EL (cell line): ENCODE measurements at places on chromosomes 12 and 14.

DNA sequence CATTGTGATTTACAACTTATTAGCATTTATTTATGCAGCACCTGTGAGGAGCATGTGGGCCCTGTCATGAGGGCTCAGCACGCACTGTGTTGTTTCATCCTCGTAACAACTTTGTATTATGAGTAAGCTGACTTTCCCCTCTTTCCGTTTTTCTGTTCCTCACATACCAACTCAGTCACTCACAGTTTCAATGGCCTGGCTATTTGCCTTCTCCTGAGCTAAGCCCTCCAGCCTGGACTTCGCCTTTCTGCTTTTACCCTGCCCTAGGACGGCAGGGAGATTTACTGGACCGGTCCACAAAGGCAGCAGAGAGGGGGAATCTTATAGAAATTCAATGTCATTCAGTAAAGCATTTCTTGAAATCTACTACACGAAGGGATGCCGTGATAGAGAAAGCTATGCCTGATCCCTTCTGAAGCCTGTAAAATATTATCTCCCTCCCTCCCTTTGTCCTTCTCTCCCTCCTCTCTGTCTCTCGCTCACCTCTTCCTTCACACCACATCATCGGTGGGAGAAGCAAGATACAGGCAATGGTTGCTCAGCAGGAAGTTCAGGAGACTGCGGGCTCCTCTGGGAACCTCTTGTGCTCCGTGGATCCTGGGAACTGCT, 219.2 kb upstream of the TBX3 start:
- DNase-seq = peak; percentile 89

DNA sequence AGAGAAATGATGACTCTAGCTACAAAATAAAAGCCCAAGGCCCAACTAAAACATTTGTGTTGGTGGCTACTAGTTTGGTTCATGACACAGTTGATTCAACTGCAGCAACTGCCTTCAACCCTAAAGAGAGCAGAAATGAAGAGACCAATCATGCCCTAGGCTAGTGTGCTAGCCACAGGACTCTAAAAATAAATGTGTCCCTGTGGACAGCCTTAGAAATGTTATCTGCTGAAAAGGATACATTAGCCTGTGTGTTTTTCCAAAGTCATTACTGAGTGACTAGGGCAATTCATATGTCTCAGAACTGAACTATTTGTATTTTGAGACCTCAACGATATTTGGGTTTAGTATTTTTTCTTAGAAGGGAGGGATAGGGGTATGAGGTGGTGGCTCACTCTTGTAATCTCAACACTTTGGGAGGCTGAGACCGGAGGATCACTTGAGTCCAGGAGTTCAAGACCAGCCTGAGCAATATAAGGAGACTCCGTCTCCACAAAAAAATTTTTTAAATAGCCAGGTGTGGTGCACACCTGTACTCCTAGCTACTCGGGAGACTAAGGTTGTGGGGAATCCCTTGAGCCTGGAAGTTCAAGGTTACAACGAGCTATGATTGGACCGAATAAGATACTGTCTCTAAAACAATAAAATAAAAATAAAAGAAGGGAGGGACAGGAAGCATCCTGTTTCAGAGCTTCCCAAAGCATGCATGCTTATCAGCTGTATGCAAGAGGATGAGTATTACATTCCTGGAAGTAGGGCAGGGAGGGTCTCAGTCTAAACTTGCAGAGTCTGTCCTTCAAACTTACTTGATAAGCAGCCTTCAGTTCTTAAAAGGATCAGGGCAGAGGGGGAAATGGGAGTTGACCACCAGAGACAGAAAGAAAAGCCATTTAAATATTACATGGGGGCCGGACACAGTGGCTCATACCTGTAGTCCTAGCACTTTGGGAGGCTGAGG, 29.6 kb upstream of the NAP1L1 start:
- DNase-seq = no peak

- DNase-seq = peak; percentile 28
These were observed 9.2 kb downstream of the CD69 start for GRCh38 chr12:9751204-9752144.

DNA sequence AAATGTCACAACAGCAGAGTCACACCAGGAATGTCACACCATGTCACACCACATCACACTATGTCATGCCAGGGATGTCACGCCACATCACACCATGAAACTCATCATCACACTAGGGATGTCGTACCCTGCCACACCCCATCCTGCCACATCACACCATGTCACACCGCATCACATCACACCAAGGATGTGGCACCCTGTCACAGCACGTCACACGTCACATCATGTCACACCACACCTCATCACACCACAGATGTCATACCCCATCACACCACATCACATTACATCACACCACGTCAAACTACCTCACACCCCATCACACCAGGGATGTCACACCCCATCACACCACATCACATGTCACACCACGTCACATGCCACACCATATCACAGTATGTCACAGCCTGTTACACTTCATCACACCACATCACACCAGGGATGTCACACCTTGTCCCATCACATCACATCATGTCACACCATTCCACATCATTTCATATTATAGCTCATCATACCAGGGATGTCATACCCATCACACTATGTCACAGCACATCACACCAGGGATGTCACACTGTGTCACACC, 90.9 kb downstream of the TMEM121 start:
- no peak for DNase-seq

GRCh38 chr14:30214014-30214413, 286.4 kb upstream of the PRKD1 start:
- peak; percentile 49 for DNase-seq

GRCh38 chr14:69315301-69315700, 55.3 kb downstream of the GALNT16 start:
- DNase-seq = no peak
